Naive B cell (primary cell): ENCODE measurements at places on chromosomes 3 and 15. TPM values are rescaled to one million over a fixed set of nuclear protein-coding genes. Genes with fewer than 3 reads are reported as not detected.

DNA sequence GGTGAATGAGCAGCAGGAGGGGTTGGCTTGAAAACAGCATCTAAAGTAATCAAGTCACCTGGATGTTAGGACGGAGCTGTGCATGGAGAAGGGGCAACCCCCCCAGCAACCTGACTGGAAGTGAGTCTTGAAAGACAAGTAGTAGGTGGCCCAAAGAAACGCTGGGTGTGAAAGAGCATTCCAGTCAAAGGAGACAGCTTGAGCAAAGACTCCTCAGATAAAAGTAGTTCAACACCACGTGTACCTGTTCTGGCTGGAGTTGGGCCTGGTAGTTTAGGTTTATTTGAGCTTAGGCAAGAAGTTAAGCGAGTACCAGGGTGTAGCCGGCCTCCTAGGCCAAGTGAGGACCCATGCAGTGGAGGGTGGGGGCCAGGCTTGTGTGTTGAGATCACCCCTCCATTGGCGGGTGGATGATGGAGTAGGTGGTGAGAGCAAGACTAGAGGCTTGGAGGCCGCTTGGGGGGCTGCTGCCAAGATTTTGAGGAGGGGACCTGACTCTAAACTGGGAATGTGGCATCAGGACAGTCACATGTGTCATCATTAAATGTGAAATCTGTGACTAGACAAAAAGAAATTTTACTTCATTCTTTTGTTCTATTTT is 61.3 kb downstream of the ABHD2 start:
- no peak overlapping the region for H3K27ac ChIP-seq
- peaks cover 5% of the 10 kb centered on the region for H3K4me1 ChIP-seq
- no peak for DNase-seq

GRCh38 chr15:51696566-51696965 is 15.3 kb downstream of the SCG3 start:
- no peak for DNase-seq
- H3K27me3 ChIP-seq, result no peaks in the 10 kb centered on the region
- no peak overlapping the region for H3K27ac ChIP-seq
- H3K4me3 ChIP-seq, result no peak overlapping the region
- H3K36me3 ChIP-seq, result no peaks in the 10 kb centered on the region

Gene LIPH
- polyA plus RNA-seq, result not detected

Gene SACM1L
- polyA plus RNA-seq, result 15.4 TPM
